ENCODE measurements at places on chromosomes 12 and 14.

- no peak for DNase-seq
Observed at GRCh38 chr14:26023967-26024366, 573.9 kb downstream of the NOVA1 start.

DNA sequence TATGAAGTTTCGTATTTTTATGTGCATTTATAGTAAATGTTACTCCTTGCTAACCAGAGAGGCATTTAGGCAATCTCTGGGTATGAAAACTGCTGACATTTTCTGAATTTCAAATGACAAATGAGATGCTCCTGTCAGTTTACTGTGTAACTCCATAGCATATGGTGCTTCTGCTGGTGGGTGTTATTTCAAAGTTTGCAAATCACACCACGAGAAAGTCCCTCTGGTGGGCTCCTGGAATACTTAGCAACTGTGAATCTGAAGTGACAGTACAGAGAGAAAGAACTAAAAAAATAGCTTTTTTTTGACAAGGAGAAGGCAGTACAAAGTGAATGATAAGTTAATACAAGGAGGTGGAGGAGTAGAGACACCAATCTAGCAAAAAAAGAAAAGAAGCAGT lies 161.5 kb downstream of the DERA start:
- DNase-seq: no peak

GRCh38 chr12:1798641-1799020 lies 21.7 kb upstream of the LRTM2 start:
- peak; percentile 2 for DNase-seq

DNA sequence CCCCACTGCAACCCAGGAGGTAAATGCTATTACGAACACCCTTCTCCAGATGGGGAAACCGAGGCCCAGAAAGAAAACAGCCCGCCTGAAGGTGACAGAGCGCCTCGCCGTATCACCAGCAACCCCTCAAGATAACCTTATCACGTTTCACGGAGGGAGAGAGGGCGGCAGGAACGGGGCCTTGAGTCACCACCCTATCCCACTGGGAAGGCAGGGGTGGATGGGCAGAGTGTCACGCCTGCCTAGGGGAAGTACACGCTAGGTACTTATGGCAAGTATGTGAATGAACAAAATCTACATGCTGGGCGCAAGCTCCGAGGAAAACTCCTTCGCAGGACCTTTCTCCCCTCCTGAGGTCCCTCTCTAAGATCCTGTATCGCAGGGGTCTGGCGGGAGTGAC lies 17.8 kb downstream of the NCOR2 start:
- DNase-seq: no peak

- DNase-seq: no peak
Observed at GRCh38 chr12:89827592-89827991, 119.0 kb upstream of the ATP2B1 start.

DNA sequence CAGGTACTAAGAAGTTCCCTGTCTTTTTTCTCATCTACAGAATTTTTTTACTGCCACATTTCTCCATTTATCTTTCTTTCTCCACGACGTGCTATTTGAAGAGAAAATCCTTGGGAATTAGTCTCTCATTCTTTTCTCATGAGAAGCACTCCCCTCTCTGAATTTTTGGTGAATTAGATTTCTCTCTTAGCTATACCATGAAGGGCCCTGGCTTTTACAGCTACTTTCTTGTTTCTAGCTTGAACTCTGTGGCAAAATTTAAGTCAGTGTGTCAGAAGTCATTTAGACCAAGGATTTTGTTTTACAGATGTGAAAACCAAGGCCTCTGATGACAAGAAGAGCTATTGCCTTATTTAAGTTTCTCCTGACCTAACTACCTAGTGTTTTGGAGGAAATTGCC lies 213.1 kb downstream of the AEBP2 start:
- no peak for DNase-seq

DNA sequence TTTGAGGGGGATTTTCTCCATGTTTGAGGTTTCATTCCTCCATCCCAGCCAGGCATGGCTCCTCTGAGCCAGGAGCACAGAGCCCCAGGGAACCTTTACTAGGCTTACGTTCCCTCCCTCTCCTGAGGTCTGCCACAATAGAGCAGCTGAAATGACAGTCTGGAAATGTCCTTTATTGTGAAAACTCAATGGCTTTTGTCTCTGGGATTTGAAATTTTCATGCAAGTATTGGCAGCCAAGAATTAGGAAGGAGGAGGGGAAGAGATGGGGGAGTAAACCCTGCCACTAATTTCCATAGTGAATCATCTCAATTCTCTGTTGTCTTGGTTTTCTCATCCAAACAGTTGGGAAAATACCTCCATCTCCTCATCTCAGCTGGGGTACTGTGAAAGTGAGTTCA lies 2.6 kb upstream of the PLEKHG3 start:
- no peak for DNase-seq

DNA sequence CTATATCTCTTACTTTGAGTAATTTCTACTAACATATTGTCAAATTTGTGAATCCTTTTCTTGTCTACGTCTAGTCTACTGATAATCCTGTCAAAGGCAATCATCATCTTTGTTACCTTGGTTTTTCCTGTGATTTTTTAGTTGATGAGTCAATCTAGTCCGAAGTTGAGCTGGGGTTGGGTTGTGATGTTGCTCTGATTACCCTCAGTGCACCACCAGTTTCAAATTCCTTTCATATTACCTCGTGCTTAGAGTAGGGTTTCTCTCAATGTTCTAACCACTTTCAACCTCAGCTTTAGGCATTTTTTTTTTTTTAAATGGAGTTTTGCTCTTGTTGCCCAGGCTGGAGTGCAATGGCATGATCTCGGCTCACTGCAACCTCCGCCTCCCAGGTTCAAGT lies 186.8 kb downstream of the BTG1 start:
- no peak for DNase-seq

DNA sequence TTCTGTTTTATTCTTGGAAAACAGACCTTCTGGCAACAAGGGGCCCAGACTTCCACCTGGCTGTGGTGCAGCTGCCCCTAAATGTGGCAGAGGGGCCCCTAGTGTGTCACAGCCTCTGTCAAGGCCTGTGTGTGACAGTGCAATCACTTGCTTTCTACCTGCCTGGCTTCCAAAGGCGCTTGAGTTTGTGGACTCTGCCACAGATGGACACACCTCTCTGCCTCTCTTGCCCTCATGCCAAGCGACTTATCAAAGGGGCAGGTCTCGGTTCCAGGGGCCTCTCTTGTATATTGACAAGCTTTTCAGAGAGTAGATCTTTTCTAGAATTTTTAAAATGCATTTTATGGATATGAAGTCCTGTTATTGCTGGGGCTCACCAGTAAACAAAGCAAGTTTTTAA lies 217.2 kb downstream of the SLC15A4 start:
- DNase-seq: no peak

Measured in activated CD4-positive, alpha-beta T cell treated with anti-CD3 and anti-CD28 coated beads for 48 hours (primary cell).